Amniotic epithelial cell (primary cell): ENCODE measurements at places on chromosomes 3 and 15.

GRCh38 chr15:76108021-76108723, 48.4 kb downstream of the TMEM266 start:
- no peak for DNase-seq

- DNase-seq, result no peak
Measured at GRCh38 chr3:52563984-52564383, 27.6 kb downstream of the UQCC5 start.

DNA sequence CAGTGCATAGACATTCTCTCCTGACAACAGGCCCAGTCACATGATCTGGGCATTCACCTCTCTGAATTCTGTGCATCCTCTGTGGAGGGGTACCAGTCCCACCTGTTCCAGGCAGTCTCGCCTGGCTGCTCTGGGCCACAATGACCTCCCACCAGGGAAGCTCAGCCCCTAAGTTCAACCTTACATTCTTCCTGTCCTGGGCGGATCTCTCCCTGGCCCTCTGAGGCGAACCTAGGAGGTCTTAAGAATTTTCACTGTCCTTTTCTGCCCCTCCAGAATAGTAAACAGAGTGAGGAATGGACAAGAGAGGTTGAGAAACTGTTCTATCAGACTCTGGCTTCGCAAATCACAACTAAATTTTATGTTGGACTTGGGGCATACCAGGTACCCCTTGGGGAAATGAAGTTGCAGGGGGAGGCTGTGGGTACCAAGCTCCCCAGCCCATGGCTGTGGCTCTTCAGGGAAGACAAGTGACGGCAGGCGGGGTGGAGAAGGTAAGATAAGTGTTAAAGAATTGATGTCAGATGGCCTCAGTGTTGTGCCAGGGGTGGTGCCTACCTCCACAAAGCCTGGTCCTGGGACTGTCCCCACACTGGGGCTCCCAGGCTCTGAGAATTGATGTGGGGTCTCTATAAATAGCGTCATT, 5.3 kb downstream of the SCN5A start:
- DNase-seq, result no peak

GRCh38 chr3:189908646-189909045, 212.1 kb downstream of the P3H2 start:
- peak; percentile 19 for DNase-seq

DNA sequence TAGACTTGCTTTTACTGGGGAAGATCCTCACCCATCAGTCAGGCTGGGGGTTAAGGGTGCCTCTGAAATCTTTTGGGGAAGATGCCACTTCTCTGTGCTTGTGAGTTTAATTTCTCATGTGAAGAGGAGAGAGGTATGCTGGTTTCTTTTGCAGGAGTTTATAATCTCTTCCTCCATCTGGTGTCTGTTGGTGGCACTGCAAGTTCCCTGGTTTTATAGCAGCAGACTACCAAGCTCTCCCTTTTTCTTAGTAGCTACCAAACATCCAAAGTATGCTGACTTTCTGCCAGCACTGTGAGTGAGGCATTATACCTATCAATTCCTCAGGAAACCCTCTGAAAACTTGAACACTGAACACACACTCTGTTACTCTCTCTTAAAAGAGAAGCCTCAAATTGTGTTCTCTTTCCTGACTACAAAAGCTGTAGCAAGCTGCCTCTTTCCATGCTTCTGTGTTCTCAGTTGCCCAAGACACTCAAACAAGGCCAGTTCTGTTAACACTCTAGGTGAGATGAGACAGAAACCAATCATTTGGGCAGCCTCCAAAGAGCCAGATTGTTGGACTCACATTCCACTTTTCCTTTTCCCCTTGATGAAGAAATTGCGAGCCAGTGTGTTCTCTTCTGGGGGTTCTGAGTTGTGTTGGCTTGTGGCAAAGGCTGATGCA, 299.5 kb downstream of the GAP43 start:
- peak; percentile 26 for DNase-seq

DNA sequence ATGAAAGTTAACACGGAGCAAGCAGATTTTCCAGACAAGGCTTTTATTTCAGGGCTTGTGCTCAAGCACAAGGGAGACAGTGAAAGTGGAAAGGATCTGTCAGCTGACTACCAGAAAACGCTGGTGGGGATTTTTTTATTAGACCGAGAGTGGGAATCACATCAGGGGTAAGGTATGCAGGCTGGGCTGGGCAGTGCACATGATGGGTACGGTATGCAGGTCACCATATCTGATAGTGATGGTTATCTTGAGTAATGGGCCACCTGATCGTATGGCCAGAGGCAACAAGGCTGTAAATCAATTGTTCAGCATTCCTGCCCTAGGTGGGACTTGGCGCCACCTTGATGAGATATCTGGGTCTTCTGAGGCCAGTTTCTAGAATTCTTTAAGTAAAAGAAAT, 36.9 kb upstream of the PIAS1 start:
- DNase-seq, result no peak

- DNase-seq, result peak; percentile 27
Measured at GRCh38 chr3:111850537-111850936, 8.5 kb upstream of the PHLDB2 start.

DNA sequence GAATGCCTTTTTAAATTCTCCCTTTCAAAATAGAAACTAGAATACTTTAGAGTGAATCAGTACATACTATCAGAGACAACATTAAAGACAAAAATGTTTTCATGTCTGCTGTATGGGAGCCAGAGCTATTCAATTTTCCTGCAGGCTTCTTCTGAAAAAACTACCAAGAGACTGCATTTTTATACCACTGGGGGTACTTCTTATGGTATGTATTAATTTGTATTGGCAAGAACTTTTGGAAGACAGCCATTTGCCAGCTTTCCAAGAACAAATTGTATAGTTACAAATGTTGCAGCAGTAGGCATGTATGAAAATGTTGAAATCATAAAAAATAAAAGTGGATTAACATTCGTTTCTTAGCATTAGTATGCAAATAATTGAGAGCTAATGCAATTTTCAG, 1010.0 kb upstream of the CADM2 start:
- no peak for DNase-seq

DNA sequence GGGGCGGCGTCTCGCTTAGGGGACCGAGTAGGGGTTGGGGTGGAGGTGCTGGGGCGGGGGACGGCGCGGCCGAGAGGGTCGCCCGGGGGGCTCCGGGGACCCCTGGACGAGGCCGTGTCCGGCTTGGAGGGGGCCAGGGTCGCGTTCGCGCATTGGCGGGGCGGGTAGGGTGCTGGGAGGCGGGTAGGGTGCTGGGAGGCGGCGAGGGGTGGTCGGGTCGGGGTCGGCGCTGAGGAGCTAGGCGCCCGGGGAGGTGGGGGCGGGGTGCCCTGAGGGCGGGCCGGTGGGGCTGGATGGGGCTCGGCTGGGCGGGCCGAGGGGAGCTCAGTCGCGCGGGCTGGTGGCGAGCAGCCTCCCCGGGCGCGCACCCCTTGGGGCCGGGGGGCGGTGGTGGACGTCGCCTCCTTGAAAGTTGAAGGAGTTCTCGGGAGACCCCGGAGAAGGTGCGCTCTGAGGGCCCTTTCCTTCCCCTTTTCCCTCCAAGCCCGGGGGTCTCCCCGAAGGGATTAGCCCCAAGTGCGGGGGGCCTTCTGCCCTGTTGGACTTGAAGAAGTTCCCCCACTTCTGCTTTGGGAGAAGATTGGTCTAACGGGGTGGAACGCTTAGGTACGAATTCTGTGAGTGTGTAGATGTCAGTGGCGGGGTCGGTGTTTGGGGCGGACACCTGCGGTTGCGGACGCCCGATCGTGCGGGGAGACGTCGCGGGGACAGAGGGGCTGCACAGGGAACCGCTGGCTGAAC, 543 bp downstream of the MEF2A start:
- no peak for DNase-seq
